ENCODE measurements at places on chromosomes 5 and 9.

GRCh38 chr9:80842389-80842788 is 847.0 kb downstream of the TLE1 start:
- peak; percentile 34 for DNase-seq

DNA sequence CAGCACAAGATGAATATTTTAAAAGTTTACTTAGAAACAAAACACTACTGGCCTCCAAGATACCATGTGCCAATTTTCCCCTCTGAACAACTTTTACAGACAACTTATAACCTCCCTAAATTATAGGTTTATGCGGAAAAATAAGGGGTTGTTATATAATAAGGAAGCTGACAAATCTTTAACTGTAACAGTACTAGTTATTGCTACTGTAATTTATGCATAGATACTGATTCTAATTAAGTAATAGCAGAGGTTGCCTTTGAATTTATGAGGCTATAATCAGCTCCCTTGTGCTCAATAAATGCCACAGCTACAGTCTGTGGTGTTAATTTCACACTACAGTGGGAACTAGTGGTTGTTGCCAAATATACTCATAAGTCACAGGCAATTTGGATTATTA is 291.3 kb upstream of the PCSK5 start:
- no peak for DNase-seq

DNA sequence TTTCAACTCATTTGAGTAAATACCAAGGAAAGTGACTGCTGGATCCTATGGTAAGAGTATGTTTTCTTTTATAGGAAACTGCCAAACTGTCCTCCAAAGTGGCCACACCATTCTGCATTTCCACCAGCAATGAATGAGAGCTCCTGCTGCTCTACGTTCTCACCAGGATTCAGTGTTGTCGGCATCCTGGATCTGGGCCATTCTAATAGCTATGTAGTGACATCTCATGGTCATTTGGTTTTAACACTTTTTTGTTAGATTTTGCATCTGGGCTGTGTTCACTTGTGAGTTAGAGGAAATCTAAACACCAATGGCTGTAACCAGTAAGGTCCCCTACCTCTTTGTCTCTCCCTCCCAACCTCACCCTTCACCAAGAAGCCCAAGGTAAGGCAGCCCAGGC is 115.9 kb downstream of the ATPSCKMT start:
- DNase-seq, result no peak

DNA sequence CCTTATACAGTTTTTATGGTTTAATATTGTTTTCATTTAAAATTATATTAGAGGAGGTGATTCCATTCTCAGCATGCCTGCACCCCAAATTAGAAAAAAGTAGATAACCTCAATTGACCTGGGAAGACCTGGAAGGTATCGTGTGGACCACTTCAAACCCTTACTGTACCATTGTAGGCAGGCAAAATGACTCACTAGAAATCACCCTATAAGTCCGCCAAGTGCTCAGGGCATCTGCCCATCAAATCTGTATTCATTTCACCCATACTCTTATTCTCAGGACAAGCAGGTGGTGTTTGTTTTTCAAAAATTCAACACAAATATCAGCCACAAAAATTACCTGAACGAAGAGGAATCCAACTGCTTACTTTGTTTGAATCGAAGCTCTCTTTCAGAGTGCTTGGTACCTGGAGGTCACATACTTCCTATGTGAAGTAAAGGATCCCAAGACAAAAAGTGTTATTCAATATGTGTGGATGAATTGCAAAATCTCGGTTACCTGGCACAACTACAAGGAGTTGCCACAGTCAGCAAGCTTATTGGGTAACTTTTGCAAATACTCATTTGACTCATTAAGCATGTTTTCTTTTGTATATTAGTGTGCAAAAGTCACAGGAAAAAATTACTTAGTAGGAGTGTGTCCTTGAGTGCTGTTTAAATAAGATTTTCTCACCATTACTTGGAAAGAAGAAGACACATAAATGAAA is 216.2 kb downstream of the ENC1 start:
- peak; percentile 64 for DNase-seq

DNA sequence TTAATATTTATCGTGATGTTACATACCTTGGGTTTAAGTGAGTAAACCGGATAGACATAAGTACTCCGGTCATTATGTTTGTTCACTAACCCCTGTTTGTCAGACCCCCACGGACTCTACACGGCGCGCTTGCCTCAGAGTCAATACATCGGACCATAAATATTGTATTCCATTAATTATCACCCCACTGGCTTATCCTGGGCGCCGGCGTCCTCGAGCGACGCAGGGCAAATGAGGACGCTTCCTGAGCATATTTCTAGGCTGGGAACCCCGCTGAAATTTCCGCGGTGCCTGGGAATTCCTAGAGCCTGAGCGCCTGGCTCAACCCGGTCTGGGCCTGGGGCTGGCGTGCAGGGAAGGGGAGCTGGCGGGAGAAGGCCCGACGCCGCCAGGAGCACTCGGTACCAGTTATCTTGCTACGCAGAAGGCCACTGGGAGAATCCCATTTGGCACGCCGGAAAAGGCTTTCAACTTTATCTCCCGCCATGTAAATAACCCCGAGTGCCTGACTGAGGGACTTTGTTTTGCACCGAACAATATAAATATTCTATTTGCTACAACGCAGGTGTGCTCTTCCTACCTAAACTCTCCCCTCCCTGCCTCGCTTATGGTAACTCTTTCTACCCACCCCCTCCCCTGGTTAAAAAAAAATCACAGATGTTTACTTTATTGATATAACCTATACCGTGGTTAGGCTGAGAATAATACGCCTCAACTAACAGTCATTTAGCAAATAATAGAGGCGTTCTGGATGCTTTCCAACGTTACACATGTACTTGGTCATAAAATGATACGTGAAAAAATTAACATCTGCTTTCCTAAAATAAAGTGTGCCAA is 19.4 kb downstream of the NR2F1 start:
- DNase-seq, result no peak

- DNase-seq, result no peak
These were observed 53.9 kb upstream of the IL17B start for GRCh38 chr5:149432911-149433401.

All from foreskin keratinocyte (primary cell).